Esophagus squamous epithelium (tissue), 5 donors: ENCODE measurements at places on chromosomes 7 and 10.

DNA sequence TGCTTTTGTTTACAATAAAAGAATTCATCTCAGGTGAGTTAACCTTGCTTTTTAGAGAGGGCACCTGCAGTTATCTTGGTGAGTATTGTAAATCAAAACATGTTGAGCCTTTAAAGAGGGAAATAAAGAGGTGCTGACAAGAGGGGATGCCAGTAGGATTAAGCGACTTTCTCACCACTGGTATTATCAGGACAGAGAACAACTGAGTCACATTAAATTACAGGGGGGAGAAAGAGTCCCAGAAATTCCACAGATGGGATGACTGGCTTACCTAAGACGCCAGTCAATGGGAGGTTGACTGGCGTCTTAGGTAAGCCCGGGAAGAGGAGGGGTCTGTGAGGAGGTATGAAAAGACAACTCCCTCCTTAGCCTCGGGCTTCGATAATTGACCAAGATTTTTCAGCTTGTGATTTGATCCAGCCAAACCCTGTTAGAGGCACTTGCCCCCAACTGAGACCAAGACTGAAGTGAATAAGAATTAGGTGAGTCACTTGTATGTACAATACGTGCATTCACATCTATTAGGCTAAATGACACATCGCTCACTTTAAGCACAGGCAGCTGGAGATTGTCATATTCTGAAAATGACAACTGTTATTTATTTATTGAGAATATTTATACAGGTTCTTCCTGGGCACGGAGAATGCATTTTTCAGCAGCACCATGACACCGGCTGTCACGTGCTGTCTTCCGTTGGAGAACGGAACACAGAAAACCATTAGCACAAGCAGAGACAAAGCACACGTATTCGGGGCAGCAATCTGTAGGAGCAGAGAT lies 117.6 kb downstream of the SEM1 start:
- no peak for DNase-seq

DNA sequence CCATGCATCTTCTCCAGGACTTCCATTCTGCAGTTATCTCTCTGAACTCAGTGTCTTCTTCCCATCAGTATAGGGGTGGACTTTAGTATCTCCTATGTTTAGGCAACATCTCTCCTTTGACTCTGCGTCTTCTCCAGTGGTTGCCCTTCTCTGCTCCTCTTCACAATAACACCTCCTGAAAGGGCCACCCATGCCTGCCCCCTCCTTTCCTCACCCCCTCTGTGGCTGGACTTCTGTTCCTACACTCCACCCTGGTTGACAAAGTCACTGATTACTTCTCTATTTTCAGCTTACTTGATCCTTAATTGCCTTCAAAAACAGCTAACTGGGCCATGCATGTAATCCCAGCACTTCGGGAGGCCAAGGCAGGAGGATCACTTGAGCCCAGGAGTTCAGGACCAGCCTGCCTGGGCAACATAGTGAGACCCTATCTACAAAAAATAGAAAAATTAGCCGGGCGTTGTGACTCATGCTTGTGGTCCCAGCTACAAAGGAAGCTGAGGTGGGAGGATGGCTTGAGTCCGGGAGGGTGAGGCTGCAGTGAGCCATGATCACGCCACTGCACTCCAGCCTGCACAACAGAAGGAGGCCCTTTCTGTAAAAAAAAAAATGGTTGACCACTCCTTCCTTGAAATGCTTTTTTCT lies 13.7 kb downstream of the SRGN start:
- no peak for DNase-seq

- no peak for DNase-seq
Measured at GRCh38 chr10:69515699-69516259, 57.4 kb downstream of the NEUROG3 start.

DNA sequence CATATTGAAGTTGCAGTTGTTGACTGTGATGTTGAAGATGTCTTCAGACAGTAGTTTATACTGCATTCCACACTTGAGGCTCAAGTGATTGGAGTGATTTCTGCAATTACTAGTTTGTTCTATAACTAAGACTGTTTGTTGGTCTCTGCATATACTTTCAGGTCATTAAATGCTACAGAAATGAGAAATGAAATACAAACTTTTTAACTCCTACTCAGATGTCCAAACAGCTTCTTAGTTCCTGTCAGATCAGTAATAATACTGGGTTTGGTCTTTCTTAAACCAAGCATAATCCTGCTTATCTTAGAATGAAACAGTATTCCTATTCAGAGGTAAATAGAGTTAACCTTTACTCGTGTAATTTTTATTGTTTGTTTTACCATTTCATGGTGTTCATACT lies 115.9 kb downstream of the CCNY start:
- DNase-seq, result no peak

DNA sequence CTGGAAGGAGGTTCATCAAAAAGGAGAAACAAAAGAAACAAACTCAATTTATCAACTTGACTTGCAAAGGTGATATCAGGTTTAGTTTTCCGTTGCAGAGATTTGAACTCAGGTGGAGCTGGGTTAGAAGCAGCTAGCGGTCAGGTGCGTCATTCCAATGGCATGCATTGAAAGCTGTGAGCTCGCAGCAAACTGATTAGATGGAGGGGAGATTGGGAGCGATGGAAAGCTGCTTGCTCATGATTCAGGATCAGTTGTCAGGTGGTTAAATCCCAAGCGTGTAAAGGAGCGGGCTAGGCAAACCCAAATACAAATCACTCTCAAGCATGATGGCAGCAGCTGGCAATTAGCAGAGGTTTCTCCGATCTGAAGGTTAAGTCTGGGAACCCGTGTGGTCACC lies 49.3 kb upstream of the AFAP1L2 start:
- DNase-seq, result no peak
